Fibroblast of skin of scalp (primary cell): ENCODE measurements at places on chromosomes 13 and 19.

DNA sequence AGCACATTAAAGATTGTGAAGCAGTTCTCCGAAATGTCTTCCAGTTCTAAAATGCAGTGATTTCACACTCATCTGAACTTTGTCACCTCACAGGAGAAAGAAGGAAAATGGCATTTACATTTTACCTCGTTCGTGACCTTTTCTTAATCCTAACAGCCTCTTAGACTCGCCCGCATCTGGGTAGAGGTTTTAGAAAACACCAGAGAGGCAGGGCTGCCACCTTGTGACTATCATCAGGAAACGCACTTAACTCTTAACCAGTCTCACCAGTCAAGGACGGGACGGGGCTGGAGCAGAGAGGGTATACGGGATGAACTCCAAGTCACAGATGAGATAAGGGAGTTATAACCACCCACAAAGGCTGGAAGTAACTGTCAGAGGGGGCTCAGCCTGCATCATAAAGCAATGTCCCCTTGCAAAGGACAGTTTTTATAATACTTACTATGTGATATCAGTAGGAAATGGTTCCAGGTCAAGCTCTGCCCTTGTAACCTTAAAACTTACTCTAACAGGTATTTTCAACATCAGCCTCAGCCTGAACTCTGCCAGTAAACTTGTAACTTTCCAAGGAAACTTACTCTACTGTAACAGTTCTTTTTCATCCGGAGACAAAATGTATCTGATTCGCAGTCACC, 8.6 kb upstream of the CEACAM6 start:
- peak; percentile 37 for DNase-seq

- DNase-seq = no peak
Measured at GRCh38 chr13:30253830-30254229, 53.5 kb downstream of the KATNAL1 start.

DNA sequence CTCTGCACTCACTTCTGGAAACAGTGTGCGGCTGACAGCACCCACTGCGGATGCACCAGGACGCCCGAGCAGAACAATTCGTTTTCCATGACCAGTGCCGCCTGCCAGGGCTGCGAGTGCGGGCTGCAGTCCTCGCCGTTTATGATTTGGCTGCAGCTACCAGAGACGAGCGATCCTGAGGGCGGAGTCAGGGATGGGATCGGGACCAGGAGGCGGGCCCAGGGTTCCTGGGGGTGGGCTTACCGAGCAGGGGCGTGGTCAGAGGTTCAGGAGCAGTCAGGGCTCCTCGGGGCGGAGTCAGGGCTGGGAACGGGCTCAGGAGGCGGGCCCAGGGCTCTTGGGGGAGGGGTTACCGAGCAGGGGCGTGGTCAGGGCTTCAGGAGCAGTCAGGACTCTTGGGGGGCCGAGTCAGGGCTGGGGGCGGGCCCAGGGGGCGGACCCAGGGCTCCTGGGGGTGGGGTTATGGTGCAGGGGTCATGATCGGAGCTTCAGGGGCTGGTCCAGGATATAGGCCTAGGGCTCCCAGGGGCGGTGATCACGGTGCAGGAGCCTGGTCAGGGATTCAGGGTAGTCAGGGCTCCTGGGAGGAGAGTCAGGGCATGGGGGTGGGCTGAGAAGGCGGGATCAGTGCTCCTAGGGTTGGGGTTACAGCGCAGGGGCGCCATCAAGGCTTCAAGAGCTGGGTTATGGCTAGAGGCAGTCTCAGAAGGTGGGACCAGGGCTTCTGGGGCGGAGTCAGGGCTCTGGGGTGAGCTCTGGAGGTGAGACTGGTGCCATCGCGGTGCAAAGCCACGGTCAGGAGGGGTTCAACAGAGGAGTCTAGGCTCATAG, 1.7 kb downstream of the KLK4 start:
- peak; percentile 24 for DNase-seq

DNA sequence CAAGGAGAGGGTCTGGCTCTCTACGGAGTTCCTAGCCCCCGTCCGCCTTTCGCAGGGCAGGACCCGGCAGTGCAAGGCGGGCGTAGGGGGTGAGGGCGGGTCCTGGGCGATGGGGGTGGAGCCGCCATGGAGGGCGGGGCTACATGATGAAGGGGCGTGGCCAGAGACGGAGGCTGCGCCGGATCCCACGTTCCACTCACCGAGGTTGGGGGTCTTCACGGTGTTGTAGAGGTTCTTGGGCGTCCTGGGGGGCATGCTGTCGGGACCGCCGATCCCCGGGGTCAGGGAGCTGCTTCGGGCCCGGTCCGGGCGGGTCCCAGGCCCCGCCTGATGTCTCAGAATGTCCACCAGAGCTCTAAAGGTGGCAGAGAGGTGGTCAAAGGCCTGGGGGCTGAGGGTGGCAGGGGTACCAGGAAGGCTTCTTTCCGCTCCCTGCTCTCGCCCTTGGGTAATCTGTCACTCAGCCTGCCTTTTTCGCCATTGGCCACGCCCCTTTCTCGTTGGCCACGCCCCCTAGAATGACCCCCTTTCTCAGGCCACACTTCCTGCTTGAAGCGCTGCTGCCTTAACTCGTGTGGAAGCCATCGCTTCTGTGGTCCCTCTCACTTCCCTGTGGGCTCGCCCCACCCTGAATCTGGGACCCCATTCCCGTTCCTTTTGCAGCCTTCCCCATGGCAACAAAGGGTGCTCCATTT, 2.5 kb downstream of the SHISA7 start:
- no peak for DNase-seq
